ENCODE measurements at places on chromosomes 11 and 22.

- DNase-seq, result no peak
Observed at GRCh38 chr22:37277384-37277783, 4.9 kb upstream of the CYTH4 start.

GRCh38 chr11:29161191-29161590 lies 855.6 kb downstream of the KCNA4 start:
- DNase-seq, result no peak

DNA sequence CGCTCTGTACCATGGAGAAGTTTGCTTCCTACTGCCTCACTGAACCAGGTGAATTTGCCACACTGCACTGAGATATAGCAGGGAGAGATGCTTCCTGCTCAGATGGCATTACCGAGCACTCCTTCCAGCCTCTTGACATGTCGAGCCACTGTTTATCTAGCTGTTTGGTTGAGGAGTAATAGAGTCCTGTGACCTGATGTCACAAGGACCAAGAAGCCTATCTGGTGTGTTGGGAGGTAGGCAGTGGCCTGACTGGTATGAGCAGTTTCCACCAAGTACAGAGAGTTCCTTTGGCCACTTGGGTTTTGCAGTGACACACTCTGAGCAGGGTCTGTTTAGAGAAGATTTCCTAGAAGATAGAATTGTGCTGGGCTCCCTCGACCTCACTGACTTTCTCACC lies 5.2 kb downstream of the ACAD8 start:
- DNase-seq, result no peak

GRCh38 chr11:35980686-35981390 lies 37.0 kb downstream of the LDLRAD3 start:
- DNase-seq, result no peak

- no peak for DNase-seq
Observed at GRCh38 chr11:123190518-123190917, 4.5 kb downstream of the CLMP start.

GRCh38 chr11:70541176-70541575 lies 142.8 kb downstream of the CTTN start:
- no peak for DNase-seq

Measured in NK-92 treated with Interleukin-12 subunit alpha and Interleukin-12 subunit beta, amount 100 ng/mL, for 24 hours (cell line).